ENCODE measurements at places on chromosomes 2 and 18.

DNA sequence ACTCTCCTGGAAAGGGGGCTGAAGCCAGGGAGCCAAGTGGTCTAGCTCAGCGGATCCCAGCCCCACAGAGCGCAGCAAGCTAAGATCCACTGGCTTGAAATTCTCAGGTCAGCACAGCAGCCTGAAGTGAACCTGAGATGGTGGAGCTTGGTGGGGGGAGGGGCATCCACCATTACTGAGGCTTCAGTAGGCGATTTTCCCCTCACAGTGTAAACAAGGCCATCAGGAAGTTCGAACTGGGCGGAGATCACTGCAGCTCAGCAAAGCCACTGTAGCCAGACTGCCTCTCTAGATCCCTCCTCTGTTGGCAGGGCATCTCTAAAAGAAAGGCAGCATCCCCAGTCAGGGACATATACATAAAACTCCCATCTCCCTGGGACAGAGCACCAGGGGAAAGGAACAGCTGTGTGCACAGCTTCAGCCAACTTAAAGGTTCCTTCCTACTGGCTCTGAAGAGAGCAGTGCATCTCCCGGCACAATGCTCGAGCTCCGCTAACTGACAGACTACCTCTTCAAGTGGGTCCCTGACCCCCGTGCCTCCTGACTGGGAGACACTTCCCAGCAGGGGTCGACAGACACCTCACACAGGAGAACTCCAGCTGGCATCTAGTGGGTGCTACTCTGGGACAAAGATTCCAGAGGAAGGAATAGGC is 282.3 kb upstream of the EPC2 start:
- no peak for DNase-seq

DNA sequence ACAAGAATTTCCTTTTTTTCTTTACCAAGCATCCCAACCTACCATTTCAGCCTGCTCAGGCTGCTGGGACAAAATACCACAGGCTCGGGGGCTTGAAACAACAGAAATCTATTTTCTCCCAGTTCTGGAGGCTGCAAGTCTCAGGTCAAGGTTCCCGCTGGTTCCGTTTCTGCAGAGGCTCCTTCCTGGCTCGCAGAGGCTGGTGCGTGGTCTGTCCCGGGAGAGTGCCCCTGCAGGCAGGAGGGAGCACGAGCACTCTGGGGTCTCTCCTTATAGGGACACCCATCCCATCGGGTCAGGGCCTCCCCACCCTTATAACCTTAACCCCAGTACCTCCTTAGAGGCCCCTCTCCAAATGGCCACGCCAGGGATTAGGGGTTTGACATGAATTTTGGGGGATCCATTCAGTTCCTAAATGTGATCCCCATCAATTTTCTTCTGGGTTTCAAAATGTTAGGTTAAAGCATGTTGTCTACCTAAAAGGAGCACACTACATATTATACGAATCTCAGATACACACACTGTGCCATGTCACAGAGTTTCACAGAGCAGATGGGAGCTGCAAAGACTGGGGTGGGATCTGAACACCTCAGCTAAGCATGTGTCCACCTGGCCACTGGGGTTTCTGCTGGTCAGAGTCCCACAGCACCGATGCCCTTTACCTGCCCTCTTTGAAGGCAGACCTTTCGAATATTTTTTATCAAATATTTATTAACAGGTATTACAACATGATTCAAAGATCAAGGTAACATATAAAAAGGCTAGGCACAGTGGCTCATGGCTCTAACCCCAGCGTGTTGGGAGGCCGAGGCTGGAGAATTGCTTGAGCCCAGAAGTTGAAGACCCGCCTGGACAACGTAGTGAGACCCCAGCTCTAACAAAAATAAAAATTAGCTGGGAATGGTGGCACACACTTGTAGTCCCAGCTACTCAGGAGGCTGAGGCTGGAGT is 17.6 kb upstream of the ADI1 start:
- peak; percentile 62 for DNase-seq

DNA sequence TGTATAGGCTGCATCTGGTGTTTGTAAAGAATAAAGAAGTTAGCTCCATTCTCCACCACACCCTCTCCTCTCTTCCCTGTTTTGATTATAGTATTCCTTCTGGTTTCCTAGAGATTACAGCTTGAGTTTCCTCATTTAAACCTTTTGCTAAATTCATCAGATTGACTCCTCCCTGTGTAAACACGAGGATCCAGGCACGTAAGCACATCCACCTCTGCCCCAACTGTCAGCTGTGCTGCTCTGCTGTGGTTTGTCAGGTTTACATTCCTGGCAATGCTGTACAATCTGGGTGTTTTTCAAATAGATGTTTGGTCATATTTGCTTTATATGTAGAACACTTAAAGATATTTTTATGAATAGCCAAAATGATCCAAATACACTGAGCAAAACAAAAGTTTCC is 302.8 kb downstream of the PTGR3 start:
- no peak for DNase-seq

- DNase-seq = no peak
Observed at GRCh38 chr2:143422681-143423080, 293.5 kb downstream of the ARHGAP15 start.

GRCh38 chr2:240519396-240520129 is 38.2 kb downstream of the ANKMY1 start:
- DNase-seq = no peak

GRCh38 chr2:175241691-175242090 is 60.2 kb upstream of the ATP5MC3 start:
- DNase-seq = no peak

GRCh38 chr18:9069601-9070000 is 32.9 kb upstream of the NDUFV2 start:
- DNase-seq = no peak

GRCh38 chr2:100548771-100549170 is 14.0 kb upstream of the PDCL3 start:
- no peak for DNase-seq

- DNase-seq = no peak
Observed at GRCh38 chr2:141848191-141848590, 282.6 kb downstream of the LRP1B start.

GRCh38 chr2:71261534-71261933 is 34.6 kb upstream of the PAIP2B start:
- DNase-seq = no peak

Data from SW 1271 (cell line).